HFF-Myc (cell line): ENCODE measurements at places on chromosomes 1 and 21.

DNA sequence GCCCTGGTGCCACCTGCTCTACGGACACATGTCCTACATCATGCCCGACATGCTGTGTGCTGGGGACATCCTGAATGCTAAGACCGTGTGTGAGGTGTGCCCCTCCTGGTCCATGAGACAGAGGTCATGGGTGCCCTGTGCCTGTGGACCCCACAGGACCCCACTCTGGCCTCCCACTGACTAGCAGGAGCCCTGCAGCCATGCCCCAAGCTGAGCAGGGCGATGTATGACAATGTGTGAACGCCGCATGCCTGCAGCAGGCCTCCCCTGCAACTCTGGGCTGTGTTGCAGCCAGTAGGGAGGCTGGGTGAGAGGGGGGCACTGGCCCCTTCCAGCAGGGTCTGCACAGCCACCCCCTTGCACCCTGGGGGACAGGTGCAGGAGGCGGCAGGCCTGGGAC lies 30.0 kb downstream of the PRSS38 start:
- no peak for DNase-seq

DNA sequence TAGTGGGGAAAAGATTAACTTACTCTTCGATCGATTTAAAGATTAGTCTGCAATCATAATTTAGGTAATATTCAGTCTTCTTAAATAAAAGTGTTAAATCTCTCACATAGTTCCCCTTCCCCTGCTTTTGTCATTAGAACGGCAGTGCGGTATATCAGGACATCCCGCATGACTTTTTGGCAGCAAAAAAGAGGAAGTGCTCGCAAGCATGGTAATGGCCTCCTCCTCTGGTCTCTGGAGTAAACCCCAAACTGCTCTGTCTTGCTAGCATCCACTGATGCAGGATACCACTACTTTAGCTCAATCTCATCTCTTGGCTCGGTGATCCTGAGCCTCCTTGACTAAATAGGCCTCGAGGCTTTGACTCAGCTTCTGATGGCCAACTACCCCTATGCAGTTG lies 78.7 kb upstream of the VAV3 start:
- no peak for DNase-seq

GRCh38 chr21:21807598-21807903 lies 809.3 kb downstream of the NCAM2 start:
- DNase-seq = no peak

DNA sequence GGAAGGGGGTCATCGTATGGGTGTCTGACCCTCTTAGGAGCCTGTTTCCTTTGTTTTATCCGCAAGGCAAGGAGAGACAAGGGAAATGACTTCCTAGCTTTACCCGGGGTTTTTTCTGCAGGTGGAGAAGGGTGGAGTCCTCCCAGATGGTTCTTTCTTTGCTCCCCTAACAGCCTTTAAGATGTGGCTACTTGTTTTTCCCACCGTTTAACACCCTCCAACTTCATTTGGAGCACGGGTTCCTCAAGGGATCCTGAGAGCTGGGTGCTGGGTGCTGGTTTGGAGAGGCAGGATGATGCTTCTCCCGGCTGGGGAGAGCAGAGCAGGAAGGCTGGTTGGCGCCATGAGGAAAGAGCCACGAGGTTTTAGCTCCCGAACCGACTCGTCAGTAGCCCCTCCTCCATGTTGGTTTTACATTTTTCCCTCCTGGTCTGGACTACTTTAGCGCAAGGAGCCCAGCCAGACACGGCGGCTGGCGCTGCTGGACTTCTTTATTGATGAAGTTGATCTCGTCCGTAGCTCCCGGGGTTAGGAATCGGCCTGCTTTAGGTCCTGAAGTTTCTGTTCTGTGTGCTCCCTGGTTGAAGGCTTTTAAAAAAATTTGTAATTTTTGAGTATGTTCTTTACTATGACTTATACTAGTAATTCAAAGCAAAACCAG lies 1.4 kb downstream of the UCK2 start:
- peak; percentile 53 for DNase-seq

GRCh38 chr1:119908661-119909060 lies 12.3 kb upstream of the ADAM30 start:
- no peak for DNase-seq

GRCh38 chr21:34603002-34603709 lies 11.8 kb downstream of the RCAN1 start:
- peak; percentile 36 for DNase-seq

DNA sequence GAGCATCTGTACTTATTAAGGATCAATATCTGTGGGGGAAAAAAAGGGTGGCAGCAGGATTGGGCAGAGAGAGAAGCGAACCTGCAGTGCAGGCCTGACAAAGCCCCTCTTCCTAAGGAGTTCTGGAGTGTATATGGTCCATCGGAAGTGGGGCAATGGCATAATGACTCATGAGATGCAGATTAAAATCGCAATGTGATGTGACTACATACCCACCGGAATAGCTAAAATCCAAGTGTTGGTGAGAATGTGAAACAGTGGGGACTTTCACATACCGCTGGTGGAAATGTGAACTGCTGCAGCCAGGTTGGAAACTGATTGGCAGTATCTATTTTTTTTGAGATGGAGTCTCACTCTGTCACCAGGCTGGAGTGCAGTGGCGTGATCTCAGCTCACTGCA lies 8.2 kb upstream of the CREG1 start:
- no peak for DNase-seq
